ENCODE measurements at places on chromosomes 1 and 21.

GRCh38 chr1:54803761-54804470, 2.8 kb upstream of the TTC22 start:
- DNase-seq: no peak

DNA sequence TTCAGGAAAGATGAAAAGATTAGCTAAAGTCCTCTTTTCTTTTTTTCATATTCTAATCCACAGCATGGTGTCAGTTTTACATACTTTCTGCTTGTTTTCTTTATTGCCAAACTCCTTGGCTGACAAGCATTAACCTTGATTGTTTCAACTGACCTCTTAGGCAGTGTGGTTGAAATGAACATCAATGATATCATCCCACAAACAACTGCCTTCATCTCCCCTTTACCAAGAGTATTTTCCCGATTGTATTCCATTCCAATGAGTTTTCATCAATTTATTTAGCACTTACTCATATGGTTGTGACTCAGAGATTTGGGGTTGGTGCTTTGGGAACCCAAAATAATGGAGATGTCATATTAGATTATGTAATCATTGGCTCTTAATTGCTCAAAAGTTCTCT, 71.8 kb downstream of the SPAG17 start:
- no peak for DNase-seq

GRCh38 chr1:227333423-227333822, 15.1 kb upstream of the CDC42BPA start:
- DNase-seq: no peak

DNA sequence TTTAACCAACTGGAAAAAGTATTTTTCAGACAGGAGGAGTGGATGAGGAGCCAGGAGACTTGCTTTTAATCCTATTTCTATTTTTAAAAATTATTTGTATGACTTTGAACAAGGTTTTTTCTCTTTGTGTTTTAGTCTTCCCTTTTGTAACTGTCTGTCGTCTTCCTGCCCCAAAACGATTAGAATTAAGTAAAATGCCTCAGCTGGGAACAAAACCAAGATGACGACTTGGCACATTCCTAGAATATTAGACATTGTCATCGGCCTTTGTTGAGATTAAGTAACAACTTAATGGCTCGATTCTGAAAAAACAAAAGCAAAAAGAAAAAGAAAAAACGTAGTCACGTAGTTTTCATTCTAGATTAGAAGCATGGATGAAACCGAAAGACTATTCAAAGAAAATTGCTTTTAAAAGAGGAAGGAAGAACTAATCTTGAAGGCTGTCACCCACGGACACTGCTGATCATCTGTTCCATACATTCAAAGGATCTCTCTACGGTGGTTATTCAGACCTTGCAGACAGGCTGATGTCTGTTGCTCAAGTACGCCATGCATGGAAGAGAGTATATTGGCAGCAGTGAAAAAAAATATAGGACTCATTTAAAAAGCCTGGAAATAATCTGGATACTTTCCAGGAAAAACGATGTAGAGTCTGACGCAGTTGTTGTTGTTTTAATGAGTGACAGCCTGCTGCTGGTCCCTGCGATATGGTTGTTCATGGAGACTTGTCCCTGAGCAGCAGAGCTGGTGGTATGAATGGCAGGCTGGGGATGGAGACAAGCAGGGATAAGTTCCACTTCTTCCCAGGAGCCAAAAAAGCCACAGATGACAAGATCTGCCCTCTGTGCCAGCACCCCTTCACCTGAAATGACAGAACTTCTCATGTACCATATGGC, 16.8 kb downstream of the GNG4 start:
- no peak for DNase-seq

DNA sequence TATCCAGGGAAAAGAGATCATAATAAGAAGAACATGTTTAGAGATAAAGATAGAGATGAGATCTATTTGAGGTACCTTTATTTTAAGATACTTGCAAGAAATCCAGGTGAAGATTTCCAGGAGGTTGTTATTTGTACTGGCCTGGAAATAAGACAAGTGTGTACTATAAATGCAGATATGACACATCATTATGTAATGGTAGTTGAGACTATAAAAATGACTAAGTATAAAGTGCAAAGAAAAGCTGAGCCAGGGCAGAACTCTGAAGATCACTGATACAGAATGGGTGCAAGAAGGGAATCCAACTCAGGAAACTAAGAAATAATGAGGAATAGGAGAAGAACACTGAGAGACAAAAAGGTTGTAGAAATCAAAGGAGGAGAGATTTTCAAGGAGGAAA, 378.2 kb upstream of the PBX1 start:
- DNase-seq: no peak

DNA sequence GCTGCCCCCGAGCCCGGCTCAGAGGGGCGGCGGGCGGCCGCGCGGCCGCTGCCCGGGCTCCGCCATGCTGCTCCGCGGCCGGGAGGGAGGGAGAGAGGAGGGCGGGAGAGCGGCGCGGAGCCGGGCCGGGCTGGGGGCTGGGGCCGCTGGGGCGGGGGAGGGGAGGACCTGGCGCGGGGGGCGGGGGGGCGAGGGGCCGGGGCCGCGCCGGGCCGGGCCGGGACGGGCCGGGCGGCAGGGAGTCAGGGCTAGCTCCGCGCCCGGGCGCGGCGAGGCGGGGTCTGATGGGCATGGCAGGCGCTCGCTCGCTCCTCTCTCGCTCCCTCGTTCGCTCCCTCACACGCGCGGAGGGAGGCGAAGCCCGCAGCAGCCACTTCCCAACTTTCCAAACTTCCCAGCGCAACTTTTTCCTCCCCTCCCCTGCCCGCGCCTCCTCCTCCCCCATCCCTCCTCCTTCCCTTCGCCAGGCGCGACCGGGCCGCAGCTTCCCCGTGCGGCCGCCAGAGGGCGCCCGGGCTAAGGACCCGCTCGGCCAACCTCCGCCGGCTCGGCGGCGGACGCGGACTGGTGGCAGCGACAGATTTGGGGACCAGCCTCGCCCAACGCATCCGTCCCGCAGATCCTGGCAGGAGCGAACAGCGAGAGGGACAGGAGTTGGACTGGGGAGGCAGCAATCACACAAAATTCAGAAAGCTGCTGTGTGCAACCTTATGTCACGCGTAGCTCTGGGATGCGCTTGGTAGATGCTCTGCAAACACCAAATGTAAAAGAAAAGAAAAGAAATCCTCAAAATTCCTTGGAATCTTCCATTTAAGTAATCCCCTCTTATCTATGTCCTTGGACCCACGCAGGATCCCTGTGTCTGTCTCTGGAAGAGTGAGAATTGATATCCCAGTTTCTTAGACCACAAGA, at the start of gene TRABD2B:
Gene TRABD2B, minus strand, starts transcription at position 97 of the 912 bp plus-strand sequence.
- peak; percentile 17 for DNase-seq

GRCh38 chr1:150207281-150207971, 28.5 kb downstream of the ANP32E start:
- no peak for DNase-seq

DNA sequence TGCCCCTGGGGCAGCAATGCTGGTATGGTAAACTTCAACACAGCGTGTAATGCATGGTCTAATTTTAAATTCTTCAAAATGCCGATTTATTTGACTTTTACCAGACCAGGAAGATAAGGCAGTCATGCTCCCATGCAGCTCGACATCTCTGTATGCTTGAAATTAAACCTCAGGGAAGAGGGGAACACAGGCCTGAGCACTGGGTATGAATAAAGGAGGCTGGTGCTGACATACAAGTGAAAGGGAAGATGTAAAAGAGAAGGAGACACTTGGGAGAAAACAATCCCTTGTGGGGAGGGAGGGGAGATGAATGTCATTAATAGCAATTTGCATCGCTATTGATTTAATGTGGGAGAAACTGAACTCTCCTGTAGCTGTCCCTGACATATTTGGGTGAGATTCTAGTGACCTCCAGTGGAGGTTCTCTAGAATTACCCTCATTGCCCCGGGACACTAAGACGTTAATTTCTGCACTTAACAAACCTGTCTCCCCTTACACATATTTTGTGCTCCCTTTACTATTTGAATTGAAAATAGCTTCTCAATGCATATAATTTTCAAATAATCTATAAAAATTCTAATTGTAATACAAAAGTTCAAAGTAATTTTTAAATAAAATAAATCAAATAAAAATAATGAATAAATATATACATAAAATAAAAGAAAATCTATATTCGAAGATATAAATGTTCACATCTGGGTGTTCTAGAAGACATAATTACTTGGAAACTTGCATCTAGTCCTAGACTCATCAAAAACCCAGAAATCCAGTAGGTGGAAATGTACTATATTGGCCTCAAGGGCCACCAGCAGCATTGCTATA, 283.1 kb downstream of the LMX1A start:
- DNase-seq: no peak

GRCh38 chr1:116515702-116516101, 55.1 kb downstream of the CD58 start:
- peak; percentile 50 for DNase-seq

GRCh38 chr21:34198231-34199120, 125.1 kb downstream of the MRPS6 start:
- peak; percentile 32 for DNase-seq

DNA sequence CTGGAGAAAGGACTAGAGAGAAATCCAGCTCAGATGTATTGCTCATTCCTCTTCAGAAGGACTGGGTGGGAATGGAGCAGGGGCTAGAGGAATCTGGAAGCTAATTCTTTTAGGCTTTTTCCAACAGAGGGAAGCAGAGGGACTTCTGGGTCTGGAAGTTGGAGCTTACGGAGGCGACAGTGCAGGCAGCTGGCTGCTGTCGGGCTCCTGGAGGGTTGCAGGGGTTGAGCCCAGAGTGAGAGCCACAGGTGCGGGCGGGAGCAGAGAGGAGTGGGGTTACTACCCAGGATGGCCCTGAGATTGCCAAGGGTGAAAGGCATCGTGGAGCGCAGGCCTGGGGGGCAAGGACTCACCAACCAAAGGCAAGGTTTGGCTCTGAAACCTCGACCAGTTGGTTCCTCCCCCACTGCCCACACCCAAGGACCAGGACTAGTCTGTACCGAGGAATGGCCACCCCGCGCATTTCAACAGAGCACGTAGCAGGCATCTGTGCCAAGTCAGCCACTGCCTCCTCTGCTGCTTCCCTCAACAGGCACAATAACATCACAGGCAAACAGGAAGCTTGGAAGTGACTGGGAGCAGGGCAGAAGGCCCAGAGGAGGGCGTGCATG, 22.7 kb upstream of the EDN2 start:
- DNase-seq: no peak

DNA sequence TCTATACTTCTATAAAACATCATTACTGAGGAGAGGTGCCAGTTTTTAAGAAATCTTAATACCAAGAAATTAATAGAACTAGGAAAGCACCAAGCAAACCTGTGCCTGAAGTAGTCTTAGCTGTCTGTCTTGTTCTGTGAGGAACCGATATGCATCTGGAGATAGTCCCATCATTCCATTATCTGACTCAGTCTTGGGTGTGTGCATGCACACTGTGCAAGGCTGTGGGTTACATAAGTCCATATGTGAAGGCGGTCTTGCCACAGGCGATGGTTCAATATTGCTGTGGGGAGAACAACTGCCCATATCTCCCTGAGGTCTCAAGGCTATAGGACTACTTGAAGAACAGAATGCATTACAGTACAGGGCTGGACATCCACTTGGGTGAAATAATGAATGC, 33.8 kb downstream of the STIL start:
- no peak for DNase-seq

DNA sequence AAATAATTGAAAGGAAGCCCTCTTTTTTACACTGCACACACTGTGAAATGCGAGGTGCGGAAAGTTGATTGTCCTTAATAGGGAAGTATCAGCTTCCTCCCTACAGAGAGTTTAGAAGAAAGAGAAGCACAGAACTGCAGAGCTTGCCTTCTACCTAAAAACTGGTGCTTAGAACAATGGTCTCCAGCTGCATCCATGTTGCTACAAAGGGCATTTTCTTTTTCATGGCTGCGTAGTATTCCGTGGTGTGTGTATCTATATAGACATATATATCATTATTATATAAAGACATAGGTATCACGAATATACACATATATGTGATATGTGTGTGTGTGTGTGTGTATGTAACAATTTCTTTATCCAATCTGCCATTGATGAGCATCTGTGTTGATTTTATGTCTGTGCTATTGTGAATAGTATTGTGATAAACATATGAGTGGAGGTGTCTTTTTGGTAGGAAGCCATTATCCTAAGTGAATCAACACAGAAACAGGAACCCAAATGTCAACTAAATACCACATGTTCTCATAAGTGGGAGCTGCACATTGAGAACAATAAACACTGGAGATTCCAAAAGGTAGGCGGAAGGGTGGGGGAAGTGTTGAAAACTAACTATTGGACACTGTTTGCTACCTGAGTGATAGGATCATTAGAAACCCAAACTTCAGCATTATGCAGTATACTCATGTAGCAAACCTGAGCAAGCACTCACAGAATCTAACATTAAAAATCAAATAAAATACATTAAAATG, 290.0 kb upstream of the RUNX1 start:
- no peak for DNase-seq

DNA sequence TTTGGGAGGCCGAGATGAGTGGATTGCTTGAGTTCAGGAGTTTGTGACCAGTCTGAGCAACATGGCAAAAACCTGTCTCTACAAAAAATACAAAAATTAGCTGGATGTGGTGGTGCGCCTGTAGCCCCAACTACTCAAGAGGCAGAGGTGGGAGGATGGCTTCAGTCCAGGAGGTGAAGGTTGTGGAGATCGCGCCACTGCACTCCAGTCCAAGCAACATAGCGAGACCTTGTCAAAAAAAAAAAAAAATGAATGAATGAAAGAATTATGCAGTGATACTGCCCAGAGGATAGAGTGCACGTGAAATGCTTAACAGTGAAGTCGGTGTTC, 429 bp upstream of the DPH2 start:
- no peak for DNase-seq

- no peak for DNase-seq
These were observed 697 bp downstream of the PRDM16 start for GRCh38 chr1:3069491-3070308.

DNA sequence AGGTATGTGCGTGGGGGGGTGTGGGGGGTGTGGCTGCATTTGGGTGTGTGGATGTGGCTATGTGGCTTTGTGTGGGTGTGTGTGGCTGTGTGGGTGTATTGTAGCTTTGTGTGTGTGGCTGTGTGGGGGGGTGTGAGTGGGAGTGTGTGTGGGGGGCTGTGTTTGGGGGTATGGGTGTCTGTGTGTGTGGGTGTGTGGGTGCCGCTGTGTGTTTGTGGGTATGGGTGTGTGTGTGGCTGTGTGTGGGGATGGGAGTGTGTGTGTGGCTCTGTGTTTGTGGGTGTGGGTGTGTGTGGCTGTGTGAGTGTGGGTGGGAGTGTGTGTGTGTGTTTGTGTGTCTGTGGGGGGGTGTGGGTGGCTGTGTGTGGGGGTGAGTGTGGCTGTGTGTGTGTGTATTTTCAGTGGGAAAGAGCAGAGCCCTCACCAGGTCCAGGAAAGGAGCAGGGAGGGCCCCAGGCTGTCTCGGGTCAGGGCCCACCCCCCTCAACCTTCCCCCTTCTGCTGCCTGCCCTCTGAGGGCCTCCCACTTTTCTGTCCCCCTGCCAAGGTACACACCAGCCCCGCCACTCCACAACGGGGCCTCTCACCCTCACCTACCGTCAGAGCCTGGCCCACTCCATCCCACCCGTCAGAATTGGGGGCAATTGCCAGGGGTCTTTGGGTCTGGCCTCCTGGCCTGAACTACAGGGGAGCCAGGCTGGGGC, 1.9 kb upstream of the COL8A2 start:
- no peak for DNase-seq

DNA sequence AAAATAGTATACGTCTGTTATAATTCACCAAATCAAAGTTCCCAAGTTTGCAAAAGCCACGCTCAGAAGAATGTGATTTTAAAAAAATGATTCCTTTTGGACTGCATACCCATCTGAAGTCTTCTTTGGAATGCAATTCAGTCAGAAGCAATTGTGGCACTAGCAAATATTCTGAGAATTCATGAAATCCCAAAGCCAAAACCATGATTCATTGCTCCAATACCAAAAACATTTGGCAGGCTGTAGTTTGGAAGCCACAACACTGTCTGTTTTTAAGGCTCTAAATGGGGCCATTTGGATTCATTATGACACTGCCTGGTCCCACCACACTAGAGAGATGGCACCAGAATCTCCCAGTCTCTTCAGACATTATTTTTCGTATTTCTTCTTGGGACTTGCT, 21.8 kb upstream of the LRRC53 start:
- DNase-seq: no peak

Measured in CD4-positive, alpha-beta T cell treated with Interleukin-4 for 4 hours (primary cell).